ENCODE measurements at places on chromosomes 2 and 18.

DNA sequence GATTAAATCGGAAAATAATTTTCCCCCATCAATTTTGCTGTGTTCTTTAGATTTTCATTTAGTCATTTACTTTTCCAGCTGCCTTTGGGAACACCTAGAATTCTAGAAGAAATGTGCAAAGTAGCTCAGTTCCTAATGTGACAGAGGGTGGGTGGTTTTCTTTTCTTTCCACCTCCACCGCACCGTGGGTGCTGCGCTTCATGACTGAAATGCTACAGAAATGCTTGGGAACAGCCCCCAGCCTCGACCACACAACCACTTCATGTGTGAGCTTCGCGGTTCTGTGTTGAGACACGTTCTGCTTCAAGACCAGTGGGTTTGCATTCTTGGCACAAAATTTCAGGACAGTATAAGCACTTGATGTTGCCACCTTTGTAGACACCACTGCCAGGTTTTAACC, 30.9 kb downstream of the E2F6 start:
- no peak for DNase-seq

DNA sequence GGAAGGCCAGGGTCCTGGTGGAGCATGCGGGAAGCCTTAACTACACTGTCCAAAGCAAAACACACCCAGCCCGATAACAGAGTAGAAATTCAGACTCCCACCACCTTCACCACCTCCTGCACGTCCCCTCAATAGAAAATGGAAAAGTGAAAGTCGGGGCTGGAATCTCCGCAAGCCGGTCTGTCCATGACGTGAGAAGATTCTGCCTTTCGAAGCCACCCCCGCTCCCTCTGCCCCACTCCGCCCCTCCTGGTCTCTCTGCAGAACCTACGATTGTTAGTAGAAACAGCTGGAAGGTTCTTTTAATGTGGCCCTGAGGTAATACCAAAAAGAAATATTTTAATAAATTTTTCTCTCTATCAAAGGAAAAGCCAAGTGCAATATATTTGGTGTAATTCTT, 116.4 kb downstream of the GBX2 start:
- no peak for DNase-seq

DNA sequence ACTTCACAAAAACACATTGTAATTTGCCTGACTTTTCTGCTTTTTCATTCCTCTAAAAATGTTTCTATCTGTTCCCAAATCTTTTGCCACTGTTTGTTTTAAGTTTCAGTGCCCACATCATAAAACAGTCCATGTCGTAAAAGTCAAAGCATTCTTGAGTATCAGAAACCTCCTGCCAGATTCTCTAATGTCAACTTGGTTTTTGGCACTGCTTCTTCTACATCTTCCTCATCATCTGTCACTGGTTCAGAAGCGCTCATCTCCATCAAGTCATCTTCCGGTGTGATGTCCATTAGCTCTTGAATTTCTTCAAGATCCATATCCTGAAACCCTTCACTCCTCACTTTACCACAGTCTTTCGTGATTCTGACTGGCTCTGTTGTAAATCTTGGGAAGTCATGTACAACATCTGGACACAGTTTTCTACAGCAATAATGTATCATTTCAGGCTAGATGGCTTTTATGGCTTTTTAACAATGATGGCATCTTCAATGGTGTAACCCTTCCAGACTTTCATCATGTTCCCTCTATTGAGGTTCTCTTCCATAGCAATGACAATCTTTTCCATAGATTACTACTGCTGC, 19.6 kb downstream of the CUL3 start:
- DNase-seq = no peak

DNA sequence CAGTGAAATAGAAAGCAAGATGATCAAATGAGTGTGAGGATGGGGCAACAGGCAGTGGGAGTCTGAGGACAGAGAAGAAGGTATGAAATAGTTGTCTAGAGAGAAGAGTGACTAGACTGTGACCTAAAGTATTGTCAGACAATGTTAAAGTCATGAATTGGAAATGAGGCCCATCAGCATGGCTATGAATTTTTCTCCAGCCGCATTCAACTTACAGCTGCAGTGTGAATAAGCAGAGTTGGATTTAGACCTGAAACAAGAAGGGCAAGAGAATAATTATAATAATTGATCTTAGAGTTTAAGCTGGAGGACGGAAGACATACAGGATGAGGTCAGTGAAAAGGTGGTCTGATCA, 4.2 kb upstream of the TSPYL6 start:
- no peak for DNase-seq

DNA sequence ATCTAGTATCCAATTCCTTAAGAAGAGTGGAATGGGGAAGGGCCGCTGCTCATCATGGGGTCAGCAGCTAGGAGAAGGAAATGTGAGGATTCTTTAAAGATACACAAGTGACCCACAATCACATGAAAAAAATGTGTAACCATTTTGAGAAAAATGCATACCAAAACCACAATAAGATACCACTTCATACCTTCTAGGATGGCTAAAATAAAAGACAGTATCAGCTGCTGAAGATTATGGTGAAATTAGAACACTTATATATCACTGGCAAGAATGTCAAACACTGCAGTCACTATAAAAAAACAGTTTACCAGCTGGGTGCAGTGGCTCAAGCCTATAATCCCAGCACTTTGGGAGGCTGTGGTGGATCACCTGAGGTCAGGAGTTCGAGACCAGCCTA, 67.9 kb downstream of the C2orf74 start:
- no peak for DNase-seq

All from Caki2 (cell line).